A375 (cell line): ENCODE measurements at places on chromosomes 4 and X. TPM values are rescaled to one million over a fixed set of nuclear protein-coding genes. Genes with fewer than 3 reads are reported as not detected.

AADAT gene
- total RNA-seq, result 9.4 and 10.3 TPM in 2 replicates

UBE2K gene
- total RNA-seq, result 34.1 and 68.3 TPM in 2 replicates

SETD7 gene
- total RNA-seq, result 21.4 and 26.4 TPM in 2 replicates

BRS3 gene
- not detected in 2 replicates for total RNA-seq

MAGEA4 gene
- 922 and 926 TPM in 2 replicates for total RNA-seq

NOX1 gene
- not detected in 2 replicates for total RNA-seq

MAP7D2 gene
- 0.03 TPM in 1 of 2 replicates, not detected in the other for total RNA-seq

AWAT2 gene
- total RNA-seq, result not detected in 2 replicates
